GOT3 (cell line): ENCODE measurements at places on chromosomes 7 and 10.

GRCh38 chr10:43221419-43222209, 45.3 kb downstream of the RASGEF1A start:
- no peak for DNase-seq

GRCh38 chr7:137313201-137313600, 30.3 kb downstream of the PTN start:
- DNase-seq = no peak

DNA sequence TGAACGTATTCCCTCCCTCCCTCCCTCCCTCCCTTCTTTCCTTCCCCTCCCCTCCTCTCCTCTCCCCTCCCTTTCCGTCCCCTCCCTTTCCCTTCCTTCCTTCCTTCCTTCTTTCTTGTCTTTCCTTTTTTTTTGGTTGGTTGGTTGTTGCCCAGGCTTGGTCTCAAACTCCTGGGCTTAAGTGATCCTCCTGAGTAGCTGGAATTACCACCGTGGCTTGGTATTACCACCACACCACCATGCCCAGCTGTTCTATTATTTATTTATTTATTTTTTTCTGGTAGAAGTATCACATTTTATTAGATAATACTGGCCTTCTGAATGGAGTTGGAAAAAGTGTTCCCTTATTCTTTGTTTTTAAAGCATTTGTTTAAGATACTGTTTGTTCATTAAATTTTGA, 95.9 kb downstream of the PHF14 start:
- DNase-seq = no peak

GRCh38 chr10:47241256-47241655, 58.7 kb upstream of the GDF10 start:
- DNase-seq = no peak

DNA sequence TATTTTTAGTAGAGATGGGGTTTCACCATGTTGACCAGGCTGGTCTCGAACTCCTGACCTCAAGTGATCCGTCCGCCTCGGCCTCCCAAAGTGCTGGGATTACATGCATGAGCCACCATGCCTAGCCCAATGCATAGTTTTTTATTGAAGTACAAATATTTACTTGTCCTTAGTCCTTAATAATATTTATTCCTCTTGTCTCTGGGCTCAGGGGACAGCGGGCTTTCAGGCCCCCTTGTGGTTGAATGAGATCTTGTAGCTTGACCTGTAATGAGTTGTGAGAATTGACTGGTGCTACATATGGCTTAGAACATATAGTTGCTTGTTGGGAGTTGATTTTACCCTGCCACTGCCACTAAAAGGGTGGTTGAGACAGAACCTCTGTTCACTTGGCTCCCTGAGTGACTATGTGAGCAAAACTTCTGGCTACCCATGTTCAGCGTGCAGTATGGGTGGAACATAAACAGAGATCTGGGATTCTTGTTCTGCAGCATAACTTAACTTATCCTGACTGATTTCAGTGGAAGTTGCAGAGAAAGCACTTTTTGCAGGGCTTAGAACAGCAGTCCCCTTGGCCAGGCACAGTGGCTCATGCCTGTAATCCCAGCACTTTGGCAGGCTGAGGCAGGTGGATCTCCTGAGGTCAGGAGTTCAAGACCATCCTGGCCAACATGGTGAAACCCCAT, 14.9 kb downstream of the CCL26 start:
- no peak for DNase-seq

DNA sequence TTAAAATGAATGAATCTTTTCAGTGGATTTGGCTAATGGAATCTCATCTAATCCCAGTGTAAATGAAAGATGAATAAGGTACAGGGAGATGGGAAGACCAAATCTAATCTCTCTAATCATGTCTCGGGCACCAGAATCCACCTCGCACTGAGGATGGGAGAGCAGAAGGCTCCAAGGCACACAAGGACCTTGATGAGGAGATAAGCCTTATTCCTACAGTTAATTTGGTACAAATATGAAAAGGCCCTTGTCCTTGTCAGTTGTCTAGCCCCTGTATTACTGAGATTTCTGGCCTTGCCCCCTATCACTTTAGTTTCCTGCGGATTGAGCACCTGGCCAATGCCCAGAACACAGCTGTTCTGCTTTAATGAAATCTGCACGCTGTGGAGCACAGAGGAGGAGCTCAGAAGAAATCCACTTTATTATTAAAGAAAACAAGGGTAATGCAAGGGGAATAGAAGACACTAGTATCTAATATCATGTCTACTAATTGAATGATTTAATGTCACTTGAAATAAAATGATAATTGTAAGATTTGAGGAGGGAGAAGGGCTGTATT, 321.4 kb upstream of the HGF start:
- DNase-seq = no peak

- DNase-seq = no peak
These were observed 172.4 kb upstream of the ZNF32 start for GRCh38 chr10:43821103-43821502.

DNA sequence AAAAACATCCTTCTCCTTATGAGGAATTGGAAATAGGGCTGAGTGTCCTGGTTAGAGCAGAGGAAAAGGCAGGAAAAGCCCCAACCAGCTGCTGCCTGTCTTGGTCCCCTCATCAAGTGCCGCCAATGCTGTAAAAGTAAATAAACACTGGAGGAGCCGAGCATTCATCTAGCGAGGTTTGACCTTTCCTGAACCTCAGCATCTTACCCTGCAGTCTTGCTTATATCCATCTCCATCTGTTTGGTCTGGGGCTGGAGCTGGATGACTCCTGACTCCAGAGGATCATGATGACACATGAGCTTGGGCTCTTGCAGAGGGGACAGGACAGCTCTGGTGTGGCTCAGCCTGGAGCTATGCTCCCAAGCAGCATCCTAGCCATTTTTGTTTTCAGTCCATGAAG, 501.1 kb downstream of the TNS3 start:
- DNase-seq = no peak

- DNase-seq = no peak
These were observed 172.4 kb downstream of the CDCA7L start for GRCh38 chr7:21773326-21773725.
